ENCODE measurements at places on chromosomes 3 and 15. TPM values are rescaled to one million over a fixed set of nuclear protein-coding genes. Genes with fewer than 3 reads are reported as not detected.
A peak's percentile ranks its signal among the peaks of the same experiment; 100 is the strongest.

Gene IL20RB
- 0.51 TPM for total RNA-seq

DNA sequence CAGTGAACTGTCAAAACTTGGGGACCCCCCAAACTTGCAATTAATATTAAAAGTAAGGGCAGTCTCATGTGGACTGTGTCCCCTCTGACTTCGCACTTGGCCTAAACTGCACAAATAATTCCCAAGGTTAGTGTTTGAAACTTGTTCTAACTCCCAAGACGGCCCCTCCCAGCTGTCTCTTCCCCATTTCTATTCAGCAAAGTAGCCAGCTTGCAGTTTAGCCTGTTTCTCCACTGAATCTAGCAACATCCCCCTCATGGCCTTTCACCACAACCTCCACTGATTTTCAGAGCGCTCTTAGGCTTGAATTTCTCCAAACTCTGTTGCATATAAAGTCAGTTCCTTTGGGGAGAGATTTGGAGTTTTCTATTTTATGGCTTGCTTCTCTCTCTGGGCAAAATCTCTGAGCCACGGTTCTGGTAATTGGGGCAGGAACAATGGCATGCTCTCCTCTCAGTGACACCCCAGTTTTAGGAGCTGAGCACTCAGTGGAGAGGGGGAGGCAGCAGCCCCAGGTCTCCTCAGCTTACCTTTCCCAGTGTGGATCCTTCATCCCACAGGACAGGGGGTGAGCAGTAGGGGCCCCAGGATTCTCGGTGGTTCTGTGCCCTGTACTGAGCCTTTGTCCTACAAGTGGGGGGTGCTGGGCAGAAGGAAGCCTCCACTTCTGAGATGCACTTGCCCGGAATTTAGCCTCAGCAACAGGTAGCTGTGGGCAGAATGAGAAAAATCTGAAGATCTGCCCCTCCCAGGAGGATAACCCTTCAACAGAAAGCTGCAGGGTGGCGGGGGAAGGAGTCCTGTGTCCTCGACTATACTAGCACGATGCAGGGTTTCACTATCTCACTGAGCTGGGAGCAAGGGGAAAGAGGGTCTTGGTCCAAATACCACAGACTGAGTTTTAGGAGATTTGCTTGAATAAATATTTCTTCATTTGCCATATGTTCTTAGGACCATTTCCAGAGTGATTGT is 39.3 kb upstream of the GATA2 start:
- no peak for DNase-seq

- DNase-seq: no peak
Measured at GRCh38 chr3:17232442-17232841, 347.7 kb downstream of the PLCL2 start.

Gene DPH6
- 10.3 TPM for total RNA-seq

DNA sequence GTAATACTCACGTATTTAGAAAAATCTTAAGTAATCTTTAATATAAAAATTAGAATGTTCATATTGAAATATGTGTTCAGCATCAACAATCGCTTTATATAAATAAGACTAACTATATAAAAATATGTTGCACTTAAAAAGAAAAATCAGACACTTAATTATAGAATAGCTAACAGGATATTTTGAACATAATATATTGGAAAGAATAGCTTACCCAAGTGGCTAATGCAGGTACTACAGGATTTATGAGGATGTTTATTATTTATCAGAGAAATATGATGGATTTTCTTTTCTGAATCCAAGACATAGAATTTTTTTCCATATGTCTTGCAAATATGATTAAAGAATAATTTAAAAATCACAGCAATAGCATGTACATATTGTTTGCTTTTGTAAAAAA is 567.9 kb upstream of the GBE1 start:
- peak; percentile 1 for DNase-seq

Gene BSN
- under 0.01 TPM for total RNA-seq

Gene CLEC3B
- total RNA-seq: 0.26 TPM

Gene NR2F2
- total RNA-seq: 33.5 TPM

Gene GOLGA8J
- total RNA-seq: not detected

- no peak for DNase-seq
Measured at GRCh38 chr3:39105687-39106063, 1.8 kb downstream of the GORASP1 start.

DNA sequence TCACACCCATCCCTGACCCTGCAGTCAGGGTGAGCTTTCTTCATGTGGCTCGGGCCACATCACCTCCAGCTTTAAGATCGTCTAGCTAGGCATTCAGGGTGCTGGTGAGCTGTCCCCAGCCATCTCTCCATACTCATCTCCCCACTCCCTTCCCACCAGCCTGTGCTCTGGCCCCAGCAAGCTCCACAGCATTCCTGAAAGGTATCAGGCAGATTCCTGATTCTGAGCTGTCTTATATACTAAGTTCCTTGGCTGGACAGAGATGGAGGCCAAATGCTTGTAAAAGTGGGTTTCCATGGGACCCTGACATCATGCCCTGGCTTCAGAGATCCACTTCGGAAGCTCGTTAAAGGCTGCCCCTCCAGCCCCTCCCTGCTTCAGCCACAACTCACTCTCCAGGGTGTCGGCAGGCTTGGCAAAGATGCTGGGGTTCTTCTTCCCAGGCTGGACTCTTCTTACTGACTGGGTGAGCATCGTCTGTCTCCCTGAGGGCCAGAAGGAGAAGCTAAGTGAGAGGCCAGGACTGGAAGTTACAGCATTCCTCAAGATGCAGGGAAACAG is 3.9 kb downstream of the CILP start:
- no peak for DNase-seq

Gene SSUH2
- 0.51 TPM for total RNA-seq

- no peak for DNase-seq
Measured at GRCh38 chr15:66779331-66780009, 77.4 kb downstream of the SMAD6 start.

- DNase-seq: peak; percentile 29
Measured at GRCh38 chr3:12138044-12138443, 20.7 kb downstream of the TIMP4 start.

All from dermis microvascular lymphatic vessel endothelial cell (primary cell).